NCI-H2227 treated with DMSO at 0.1 percent for 48 hours (cell line): ENCODE measurements at places on chromosomes 2 and 18.

DNA sequence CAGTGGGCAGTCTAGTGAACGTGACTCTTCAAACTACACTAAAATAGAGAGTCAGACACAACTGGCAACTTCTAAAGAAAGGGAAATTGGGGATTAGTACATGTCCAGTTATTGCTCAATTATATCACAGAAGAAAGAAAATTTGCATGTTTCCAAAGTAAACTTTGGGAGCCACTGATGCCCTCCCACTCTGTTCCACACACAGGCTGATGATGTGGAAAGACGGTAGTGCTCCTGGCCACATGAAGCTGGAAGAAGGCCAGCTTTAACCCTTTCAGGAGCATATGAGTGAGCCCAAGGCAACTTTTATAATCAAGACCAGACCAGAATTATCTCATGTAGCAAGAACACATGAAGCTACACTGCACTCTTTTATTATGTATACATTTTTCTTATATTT is 141.0 kb downstream of the NR4A2 start:
- DNase-seq, result no peak

GRCh38 chr2:134445985-134446382 is 192.1 kb downstream of the MGAT5 start:
- peak; percentile 35 for DNase-seq

- no peak for DNase-seq
These were observed 47.0 kb upstream of the TGIF1 start for GRCh38 chr18:3402982-3403451.

DNA sequence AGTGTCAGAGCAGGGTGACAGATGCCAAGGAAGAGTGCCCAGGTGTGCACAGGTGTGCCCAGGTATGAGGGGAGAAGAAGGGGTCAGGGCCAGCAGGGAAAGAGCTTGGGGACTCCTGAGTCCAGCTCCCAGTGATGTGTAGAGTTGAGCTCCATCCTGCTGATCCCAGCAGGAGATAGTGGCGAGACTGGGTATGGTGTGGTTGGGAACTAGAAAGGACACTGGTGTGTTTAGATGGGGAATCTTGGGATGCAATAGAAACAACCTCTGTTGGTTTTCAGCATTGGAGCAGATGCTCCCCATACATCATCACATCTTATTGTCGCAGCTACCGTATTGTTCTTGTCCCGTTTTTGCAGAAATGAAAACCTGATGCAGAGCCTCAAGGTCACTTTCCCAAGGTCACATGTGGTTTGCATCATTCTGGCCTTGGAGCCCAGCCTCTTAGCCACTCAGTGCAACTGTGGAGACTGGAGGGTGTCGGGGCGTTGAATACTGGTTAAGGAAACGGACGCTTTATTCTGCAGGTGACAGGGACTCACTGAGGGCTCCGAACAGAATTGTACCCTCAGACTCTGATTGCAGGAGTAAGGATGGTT is 166.7 kb downstream of the AGAP1 start:
- no peak for DNase-seq

- no peak for DNase-seq
These were observed 48.9 kb upstream of the COBLL1 start for GRCh38 chr2:164890544-164890943.

- peak; percentile 75 for DNase-seq
These were observed 16.4 kb upstream of the GALNT3 start for GRCh38 chr2:165810418-165810817.

GRCh38 chr18:63240531-63241316 is 78.8 kb downstream of the BCL2 start:
- no peak for DNase-seq

DNA sequence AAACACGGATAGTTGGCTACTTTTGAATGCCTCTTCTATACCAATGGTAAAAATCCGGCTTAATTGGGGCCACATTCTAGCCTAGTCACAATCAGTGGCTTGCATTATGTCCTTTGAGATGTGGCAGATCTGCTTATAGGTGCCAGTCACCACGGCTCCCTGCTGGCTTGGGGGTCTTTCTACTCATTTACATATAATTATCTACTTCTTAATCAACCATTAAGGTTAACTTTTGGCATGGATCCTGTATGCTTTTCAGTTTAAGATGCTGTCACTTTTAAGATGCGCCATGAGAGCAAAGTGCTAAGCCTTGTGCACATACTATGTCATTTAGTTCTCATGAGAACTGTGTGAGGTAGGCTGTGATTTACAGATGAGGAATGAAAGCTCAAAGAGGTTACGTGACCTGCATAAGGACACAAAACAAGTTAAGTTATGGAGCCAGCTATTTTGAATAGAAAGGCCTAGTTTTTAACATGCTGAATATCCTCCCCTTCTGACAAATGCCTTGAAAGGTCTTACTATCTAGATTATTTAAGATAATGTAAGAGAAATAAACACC is 4.1 kb downstream of the NEDD4L start:
- DNase-seq, result no peak

DNA sequence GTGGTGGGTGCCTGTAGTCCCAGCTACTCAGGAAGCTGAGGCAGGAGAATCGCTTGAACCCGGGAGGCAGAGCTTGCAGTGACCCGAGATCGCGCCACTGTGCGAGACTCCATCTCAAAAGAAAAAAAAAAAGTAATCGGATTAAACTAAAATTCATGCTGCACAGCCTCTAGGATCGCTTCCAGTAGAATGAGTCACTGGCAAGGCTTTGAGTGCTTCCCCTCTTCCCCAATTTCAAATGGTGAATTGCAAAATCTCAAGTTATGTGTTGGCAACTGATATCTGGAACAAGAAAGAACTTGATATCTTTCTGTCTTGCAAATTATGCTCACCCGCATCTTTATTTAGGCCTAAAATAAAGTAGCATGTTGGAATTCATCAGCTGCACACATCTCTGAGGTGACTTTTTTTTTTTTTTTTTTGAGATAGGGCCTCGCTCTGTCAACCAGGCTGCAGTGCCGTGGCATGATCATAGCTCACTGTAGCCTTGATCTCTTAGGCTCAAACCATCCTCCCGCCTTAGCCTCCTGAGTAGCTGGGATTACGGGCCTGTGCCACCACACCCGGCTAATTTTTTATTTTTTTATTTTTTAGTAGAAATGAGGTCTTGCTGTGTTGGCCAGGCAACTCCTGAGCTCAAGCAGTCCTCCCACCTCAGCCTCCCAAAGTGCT is 12.7 kb downstream of the TTC39C start:
- DNase-seq, result no peak

- no peak for DNase-seq
These were observed 95.0 kb downstream of the EPC2 start for GRCh38 chr2:148739454-148740105.

GRCh38 chr18:11176481-11176881 is 27.1 kb upstream of the PIEZO2 start:
- no peak for DNase-seq

GRCh38 chr18:11518788-11519685 is 90.4 kb upstream of the SLC35G4 start:
- no peak for DNase-seq

DNA sequence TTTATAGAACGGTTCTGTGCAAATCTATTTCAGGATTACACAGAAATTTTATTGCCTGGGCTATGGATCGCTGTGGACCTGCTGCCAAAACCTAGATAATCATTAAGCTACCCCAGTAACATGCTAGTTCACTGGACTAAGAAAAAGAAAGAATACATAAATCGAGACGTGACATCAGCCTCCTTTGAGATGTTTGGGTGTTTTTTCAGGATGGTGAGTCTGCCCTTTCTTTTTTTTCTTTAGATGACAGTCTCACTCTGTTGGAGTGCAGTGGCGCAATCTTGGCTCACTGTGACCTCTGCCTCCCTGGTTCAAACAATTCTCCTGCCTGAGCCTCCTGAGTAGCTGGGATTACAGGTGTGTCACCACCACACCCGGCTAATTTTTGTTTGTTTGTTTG is 52.0 kb downstream of the FHOD3 start:
- DNase-seq, result no peak
